ENCODE measurements at places on chromosomes 6 and 20.

DNA sequence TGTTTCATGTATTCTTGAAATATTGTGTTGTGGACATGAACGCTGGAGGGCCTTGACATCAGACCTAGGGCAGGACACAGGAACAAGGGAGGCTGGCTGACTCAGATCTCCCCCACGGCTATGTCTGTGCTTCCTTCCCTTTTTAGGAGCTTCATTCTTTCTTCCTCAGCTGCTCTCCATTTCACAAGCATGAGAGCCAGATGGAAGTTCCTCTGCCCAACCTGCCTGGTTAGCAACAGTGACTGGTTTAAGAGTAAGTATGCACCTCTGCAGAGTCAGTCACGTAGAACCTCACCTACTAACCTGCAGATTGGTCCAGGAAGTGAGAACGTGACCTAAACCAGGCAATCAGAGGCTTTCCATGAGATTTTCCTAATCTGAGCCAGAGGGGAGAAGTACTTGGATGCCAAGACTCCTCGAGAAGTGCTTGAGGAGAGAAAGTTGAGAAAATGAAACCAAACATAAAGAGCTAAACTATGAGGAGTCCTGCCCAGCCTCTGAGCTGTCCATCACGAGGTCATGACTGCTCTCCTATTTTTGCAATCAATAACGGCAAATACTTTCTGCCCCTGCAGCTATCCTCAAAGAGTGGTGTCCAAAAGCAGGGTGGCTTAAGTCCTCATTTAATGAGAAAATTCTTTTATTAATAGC is 465.2 kb upstream of the CITED2 start:
- no peak for DNase-seq

- DNase-seq = no peak
Measured at GRCh38 chr20:54626126-54626525, 150.7 kb downstream of the DOK5 start.

DNA sequence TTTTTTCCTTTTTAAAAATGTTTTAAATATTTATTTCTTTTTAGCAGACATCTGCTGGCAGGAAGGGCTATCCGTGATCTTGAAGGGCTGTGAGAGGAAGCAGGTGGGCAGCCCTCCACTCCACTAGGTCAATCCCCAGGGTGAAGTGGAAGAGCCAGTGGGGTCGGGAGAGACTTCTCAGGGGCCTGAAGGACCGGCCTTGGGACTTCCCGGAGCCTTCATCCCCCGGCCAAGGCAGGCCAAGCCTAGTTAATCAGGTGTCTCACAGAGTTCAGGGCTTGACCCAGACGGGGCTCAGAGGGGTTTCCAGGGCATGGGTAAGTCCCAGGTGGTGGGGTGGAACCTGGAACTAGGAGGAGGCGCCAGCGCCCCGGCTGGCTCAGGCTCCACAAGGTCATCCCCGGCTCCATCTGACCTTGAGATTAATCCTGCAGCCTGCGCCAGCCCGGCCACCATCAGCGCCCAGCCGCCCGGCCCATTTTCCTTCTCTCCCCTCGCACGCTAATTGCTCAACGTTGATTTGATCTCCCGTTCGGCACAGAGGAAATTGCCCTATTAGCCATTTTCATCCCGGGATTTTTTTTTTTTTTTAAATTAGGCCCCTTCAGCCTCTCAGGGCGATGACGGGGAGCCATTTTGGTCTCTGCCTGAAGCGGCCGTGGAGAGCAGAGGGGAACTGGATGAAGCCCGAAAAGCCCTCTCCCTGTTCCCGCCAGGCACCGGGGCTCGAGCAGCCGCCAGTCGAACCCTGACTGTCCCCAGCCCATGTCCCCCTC is 44.4 kb downstream of the MDFI start:
- no peak for DNase-seq

- no peak for DNase-seq
Measured at GRCh38 chr6:5778317-5778857, 228.3 kb downstream of the NRN1 start.

DNA sequence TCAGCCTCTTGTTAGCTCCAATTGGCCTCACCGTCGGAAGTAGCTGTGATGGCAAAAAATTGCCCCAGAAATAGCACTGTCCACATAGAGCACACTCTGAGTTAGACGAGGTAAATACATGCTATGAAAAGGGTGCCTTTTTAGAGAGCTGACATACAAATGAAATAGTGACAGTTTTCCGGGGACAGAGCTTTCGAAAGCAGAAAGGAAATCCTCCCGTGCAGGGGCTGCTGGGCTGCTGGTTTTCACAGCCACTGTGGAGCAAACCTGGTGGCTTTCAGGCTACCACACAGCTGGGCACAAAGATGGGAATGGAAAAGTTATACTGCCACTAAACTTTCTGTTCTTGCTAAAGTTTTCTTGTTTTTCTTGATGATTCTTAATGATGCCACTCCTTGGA is 8.3 kb downstream of the SLPI start:
- no peak for DNase-seq

DNA sequence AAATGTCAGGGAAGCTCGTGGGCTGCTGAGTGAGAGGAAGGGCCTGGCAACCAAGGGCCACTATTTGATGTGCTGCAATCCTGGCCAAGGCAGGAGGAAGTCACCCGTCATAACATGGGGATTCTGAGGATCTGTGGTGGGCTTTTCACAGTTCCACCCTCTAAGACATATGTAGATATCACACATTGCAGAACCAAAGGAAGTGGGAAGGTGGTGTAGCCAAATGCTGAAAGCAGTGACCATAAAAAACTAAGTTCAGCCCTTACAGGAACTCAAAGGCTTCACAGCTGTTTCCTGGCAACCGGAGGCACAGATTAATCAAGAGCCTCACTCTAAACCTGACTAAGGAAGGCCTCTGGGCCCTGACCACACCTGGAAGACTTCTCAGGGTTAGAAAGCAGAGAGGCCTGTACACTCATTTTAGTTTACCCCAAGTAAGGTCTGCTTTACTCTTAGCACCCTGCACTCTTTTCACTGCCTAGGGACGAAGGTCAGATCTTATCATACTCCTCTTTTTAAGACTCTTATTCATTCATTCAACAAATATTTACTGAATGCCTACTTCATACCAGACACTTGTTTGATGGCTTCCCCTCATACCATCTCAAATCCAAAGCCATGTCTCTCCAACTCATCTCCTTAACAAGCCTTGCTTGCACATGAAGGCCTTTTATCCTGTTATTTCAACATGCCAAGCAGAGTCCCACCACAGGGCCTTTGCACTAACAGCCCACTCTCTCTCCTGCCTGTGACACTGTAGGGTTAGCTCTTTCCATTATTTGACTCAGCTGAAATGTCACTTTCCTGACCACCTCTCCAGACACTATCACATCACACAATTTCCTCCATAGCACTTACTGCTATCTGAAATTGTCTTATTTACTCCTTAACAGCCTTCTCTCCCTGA is 2.6 kb downstream of the UBE2V1 start:
- DNase-seq = peak; percentile 84

GRCh38 chr6:138410048-138410735 is 6.2 kb downstream of the HEBP2 start:
- DNase-seq = peak; percentile 69

- DNase-seq = peak; percentile 66
Measured at GRCh38 chr6:157867155-157867559, 44.1 kb downstream of the SNX9 start.

DNA sequence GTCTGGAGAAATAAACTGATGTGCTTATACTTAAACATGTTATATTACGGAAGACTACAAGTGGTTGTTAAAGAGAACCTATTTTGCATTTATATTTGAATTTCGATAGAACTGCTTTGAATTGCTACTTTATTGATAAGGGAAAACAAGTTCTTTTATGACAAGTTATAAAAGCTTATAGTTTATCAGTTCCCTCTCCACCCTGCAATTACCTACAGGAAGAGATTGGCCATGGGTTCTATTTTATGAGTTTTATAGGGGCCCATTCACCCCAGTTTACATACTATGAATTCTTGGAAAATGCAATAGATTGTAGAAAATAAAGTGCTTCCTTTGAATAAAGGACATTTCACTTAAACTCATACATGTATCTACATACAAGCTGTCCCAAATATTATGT is 144.4 kb downstream of the AHI1 start:
- DNase-seq = no peak

GRCh38 chr6:152572338-152573088 is 64.6 kb downstream of the SYNE1 start:
- no peak for DNase-seq

- DNase-seq = no peak
Measured at GRCh38 chr6:87637106-87637505, 47.2 kb downstream of the ORC3 start.

DNA sequence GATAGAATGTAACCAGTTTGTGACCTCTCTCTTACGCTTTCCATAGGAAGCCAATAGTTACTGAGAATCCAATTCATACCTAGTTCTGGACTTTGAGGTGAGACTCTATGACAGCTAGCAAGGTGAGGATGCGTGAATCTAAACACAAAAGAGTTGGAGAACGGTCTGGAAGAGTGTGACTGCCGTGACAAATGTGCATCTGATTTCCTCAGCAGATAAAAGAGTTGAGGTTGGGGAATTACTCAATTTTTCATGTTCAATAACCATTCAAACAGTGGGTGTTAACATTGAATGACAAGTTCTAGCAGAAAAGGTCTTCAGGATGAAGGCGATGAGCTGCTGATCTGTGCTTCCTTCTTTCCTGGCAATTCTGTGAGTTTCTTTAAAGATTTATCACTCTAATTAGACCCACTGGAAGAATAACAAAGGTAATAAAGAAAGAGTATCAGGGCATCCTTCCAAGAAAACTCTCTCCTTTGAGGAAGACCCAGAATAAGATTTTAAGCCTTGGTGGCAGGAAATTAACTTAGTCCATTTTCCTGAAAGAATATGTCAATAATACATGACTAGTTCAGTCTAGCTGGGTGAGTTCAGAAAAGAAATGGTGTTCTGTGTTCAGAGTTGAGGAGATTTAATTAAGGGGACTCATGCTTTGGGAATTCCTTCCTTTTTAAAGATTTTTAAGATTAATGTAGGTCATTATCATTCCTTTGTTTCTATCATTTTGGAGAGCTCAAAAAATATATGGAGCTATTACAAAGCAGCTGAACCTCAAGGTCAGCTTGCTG is 24.5 kb downstream of the KIF3B start:
- no peak for DNase-seq

DNA sequence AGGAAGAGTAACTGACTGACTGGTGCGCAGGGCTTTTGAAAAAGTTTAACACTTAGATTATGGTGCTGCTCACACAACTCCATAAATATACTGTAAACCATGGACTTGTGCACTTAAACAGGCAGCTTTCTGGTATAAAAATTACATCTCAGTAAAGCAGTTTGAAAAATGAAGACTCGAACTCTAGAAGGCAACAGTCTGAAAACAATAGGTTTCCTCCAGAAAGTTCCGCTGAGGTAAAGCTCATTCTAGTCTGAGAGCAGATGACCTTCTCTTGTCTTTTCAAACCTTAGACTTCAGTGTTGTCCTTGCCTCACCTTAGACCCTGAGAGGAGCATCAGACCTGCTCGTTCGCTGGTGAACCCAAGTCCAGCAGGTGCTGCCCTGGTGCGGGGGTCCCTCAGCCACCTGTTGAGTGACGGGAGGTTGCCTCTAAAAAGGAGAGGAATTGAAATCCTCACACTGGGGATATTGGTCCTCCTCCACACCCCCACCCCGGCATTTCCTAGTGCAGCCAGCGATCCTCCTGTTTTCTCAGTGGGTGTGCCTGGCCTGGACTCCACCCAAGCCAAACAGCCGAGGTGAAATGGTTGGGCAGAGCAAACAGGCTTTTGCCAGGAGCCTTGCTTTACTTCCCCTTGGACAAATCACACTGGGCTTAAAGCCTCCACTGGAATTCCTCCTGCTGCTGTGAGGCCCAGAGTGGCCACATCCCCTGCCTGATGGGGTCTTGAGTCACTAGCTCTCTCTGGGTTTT is 14.7 kb upstream of the PYGB start:
- peak; percentile 81 for DNase-seq

DNA sequence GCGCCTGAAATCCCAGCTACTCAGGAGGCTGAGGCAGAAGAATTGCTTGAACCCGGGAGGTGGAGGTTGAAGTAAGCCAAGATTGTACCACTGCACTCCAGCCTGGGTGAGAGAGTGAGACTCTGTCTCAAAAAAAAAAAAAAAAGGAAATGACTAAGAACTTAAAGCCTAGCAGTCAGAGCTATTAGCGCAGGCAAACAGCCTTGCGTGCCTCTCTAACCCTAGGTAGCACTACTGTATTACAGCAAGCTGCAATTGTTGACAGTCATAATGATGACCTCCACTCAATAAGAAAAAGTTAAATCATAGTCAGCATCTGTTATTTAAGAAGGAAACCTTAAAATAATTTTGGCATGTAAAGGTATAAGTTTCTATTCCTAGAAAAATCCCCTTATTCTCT is 14.4 kb downstream of the GSS start:
- DNase-seq = no peak

GRCh38 chr20:1034415-1034789 is 32.3 kb upstream of the RSPO4 start:
- DNase-seq = peak; percentile 2

DNA sequence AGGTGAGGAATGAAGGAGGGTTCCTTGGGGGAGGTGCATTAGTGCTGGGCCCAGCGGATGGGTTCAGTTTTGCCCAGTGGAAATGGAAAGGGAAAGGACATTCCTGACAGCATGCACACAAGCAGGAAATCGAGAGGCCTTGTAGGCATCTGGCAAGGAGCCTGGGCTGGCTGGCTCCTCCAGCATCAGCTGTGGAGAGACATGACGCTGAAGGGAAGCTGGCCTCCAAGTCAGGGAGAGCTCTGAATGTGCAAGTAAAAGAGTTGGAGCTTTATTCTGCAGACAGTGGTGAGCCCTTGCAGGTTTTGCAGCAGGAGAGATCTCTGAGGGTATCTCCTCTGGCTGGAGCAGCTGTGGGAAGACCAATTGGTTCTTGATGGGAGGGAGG is 154.3 kb downstream of the MRPL14 start:
- peak; percentile 40 for DNase-seq

GRCh38 chr20:10357061-10357708 is 76.8 kb downstream of the MKKS start:
- no peak for DNase-seq

- DNase-seq = no peak
Measured at GRCh38 chr20:59591061-59591460, 13.3 kb upstream of the PHACTR3 start.

- no peak for DNase-seq
Measured at GRCh38 chr6:63589952-63590411, 17.7 kb downstream of the LOC128125822 start.

GRCh38 chr6:40819182-40819834 is 219.7 kb downstream of the UNC5CL start:
- no peak for DNase-seq

GRCh38 chr6:46220352-46221221 is 49.8 kb upstream of the ENPP5 start:
- DNase-seq = no peak

DNA sequence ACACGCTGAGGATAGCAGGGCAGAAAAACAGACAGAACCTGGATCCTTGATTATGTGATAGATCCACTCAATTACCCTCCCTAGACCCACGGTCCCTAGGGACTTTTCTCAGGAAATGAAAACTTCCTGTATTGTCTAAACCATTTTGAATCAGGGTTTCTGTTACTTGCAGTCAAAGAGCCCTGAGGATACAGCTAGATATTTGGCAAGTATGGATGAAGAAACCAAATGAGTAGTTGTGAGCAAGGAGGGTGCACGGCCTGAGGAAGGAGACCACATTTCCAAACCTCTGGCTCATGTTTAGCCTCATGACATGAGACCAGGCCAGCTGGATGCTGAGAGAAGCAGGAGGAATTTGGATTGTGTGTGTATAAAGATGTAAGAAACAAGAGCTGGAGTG is 91.6 kb downstream of the MRPL14 start:
- peak; percentile 62 for DNase-seq

- no peak for DNase-seq
Measured at GRCh38 chr6:48194596-48195295, 83.7 kb upstream of the PTCHD4 start.
